ENCODE measurements at places on chromosomes 5 and 9. TPM values are rescaled to one million over a fixed set of nuclear protein-coding genes. Genes with fewer than 3 reads are reported as not detected.

The TAF11L10 gene
- not detected for total RNA-seq

The OBP2A gene
- total RNA-seq: not detected

The SHC3 gene
- total RNA-seq: 0.34 TPM

The SLC1A1 gene
- 1.0 TPM for total RNA-seq

The GPRIN1 gene
- total RNA-seq: 9.1 TPM

The ADAMTSL1 gene
- 0.13 TPM for total RNA-seq

The SYK gene
- 0.03 TPM for total RNA-seq

The GTF3C5 gene
- total RNA-seq: 62.9 TPM

The C9orf57 gene
- total RNA-seq: not detected

The GABBR2 gene
- 0.13 TPM for total RNA-seq

The IFNA13 gene
- total RNA-seq: not detected

The C9orf50 gene
- total RNA-seq: 0.36 TPM

The SPATA24 gene
- total RNA-seq: 5.6 TPM

The ANKRD18A gene
- 13.1 TPM for total RNA-seq

The SPATA9 gene
- 0.28 TPM for total RNA-seq

The POU5F2 gene
- not detected for total RNA-seq

The GPX8 gene
- 34.0 TPM for total RNA-seq

The ZBED3 gene
- total RNA-seq: 4.8 TPM

The EIF4E1B gene
- total RNA-seq: not detected

The SPINK7 gene
- total RNA-seq: not detected

The DMRTA1 gene
- 0.58 TPM for total RNA-seq

The STK32A gene
- 0.28 TPM for total RNA-seq
